Head of caudate nucleus (tissue), 42 donors: ENCODE measurements at places on chromosomes 12 and 14.
A peak's percentile ranks its signal among the peaks of the same experiment; 100 is the strongest.

GRCh38 chr14:57068511-57068910 is 200.2 kb downstream of the EXOC5 start:
- DNase-seq: no peak

- no peak for DNase-seq
These were observed 18.6 kb downstream of the PPFIBP1 start for GRCh38 chr12:27542628-27543027.

DNA sequence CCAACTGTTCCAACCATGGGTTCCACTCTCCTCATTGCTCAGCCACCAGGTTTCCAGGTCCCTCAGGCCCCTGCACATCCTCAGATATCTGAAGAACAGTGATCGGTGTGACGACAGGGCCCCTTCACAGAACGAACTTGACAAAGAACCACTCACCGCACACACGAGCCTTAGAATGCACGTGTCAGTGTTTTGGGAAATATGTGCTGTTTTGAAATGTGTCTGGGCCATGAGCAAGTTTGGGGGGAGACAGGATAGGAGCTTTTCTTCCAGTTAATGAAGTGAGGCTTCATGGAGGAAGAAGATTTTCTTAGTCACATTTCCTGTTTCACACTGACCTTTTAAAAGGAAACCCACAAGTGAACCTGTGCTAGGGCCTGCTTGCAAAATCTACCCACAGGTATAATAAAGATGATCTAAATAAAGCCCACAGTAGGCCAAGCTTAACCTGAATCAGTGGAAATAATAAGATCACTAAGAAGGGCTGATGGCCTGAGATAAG is 58.6 kb downstream of the ZFP36L1 start:
- DNase-seq: no peak

- no peak for DNase-seq
These were observed 28.5 kb downstream of the WNK1 start for GRCh38 chr12:780750-781379.

- peak; percentile 86 for DNase-seq
These were observed 14.8 kb upstream of the EID3 start for GRCh38 chr12:104288635-104289274.

DNA sequence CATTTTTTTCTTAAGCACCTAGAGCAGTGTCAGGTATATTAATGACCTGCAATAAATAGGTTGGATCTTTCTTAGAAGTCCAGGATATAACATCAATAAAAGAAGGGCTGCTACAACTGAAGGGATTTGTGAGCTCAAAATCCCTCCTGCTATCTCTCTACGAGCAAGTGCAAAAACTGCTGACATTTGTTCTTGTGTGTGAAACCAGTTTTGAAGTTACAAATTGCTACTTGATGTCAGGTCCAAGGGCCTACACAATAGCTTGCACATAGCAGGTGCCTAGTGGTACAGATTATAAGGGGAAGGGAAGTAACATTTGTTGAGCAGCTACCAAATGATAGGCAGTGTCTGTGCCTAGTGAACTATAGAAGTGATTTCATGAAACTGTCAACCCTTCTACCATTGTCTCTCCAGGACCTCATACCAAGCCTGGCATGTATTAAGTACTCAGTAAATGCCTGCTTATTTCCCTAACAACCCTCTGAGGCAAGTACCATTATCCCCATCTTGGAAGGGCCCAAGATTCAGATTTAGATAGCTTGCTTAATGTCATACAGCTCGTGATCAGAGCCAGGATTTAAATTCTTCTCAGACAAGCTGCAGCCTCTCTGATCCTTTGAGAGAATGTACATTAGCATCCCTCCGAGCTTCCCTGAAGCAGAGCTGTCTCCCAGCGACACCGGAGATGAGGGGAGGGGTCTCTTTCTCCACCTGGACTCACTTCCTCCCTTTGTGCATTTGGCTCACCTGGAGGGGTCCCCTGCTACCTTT is 300.3 kb downstream of the ZFP36L1 start:
- DNase-seq: no peak
